ENCODE measurements at places on chromosomes 7 and 10.

DNA sequence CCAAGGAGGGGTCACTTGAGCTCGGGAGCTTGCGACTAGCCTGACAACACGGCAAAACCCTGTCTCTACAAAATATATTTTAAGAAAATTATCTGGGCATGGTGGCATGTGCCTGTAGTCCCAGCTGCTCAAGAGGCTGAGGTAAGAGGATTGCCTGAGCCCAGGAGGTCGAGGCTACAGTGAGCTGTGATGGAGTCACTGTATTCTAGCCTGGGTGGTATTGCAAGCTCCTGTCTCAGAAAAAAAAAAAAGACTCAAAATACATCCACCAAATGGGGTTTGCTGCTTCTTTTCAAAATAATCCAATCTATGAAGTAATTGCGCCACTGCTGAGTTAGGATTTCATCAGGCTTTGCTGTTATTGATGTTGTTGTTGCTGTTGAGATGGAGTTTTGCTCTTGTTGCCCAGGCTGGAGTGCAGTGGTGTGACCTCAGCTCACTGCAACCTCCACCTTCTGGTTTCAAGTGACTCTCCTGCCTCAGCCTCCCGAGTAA, 11.1 kb upstream of the VIM start:
- DNase-seq: no peak

DNA sequence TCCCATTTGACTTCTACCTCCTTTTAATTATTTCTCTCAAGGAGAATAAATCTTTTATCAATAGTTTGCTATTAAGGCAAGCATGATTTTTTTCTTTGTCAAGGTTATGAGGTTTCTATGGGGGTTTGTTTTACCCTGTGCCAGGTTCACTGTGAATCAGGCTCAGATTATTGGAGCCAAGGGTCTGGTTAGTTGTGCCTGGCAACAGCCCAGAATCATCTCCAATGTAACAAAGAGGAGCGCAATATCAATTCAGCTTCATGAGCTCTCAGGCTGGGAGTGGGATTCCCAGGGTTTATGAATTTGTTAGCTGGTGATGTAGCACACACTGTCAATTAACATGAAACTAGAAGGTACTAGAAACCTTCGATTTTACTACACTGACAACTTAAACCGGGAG, 73.2 kb downstream of the AASS start:
- DNase-seq: no peak

GRCh38 chr7:54811846-54812254, 52.8 kb upstream of the SEC61G start:
- no peak for DNase-seq

DNA sequence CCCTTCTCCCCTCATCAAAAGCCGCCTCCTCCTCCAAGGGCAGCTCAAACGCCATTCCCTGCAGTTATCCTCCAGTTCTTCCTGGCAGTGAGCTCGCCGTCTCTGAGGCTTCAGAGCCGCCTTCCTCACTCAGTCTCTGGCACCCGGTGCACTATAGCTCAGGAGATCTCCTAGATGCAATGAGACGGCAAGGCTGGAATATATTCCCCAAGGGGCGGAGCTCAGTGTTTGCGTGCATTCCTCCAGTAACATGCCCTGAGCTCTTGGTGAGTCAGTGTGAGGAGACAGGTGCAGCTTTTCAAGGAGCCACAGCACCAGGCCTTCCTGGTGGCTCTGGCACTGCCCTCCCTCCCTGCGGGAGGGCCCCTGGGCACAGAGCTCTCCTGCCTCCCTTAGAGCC, 512.6 kb upstream of the FOXK1 start:
- DNase-seq: no peak

- no peak for DNase-seq
Observed at GRCh38 chr7:158495216-158495615, 92.4 kb downstream of the PTPRN2 start.

- DNase-seq: no peak
Observed at GRCh38 chr7:30351286-30351685, 66.9 kb downstream of the ZNRF2 start.

DNA sequence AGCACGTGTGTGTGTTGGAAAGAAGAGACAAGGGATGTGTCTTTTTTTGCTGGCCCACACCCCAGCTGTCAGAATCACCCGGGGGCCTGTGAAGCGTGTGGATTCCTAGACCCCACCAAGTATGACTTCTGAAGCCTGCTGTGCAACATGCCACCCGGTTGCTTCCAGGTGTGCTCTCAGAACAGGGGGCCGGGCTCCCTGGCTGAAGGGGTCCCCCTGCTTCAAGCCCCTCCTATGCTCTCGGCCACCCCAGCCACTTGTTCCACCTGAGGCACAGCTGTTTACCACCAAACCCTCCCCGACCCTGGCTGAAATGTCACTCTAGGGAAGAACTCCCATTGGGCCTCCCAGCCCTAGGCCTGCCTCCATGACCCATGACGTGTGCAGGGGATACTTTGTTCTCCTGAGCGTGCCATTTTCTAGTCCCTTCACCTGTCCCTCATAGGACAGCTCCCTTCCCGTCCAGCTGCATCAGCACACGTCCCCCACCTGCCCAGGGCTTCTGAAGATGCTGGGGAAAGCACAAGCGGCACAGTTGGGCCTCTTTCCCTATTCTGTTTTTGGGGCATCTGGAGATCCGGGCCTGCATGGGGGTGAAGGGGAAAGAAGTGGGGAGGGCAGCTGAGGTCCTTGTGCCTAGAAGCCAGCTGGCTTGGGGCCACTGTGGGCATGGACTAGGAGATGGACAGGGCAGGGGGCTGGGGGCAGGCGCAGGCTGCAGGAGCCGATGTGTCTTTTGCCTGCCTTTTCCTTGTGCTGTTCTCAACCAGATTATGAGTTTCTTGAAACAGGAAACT, 33.3 kb downstream of the CRHR2 start:
- no peak for DNase-seq

DNA sequence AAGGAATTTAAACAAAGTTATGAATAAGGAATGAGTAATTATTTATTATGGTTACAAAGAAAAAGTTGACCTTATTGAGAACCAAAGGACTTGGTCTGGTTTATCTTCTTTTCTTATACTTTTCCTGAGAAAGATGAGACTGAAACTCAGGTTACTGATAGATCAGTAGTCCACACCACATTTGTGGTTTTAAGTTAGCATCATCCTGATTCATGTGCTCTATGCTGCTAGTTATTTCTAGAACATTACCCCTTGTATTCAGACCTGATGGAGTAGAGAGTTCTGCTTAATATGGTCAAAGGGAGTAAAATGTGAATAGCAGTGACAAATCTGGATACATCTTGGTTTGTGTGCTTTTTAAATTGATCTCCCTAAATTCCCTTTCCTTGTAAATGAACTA, 63.8 kb downstream of the FOXP2 start:
- no peak for DNase-seq

- no peak for DNase-seq
Observed at GRCh38 chr10:106410331-106410730, 754.2 kb downstream of the SORCS1 start.

DNA sequence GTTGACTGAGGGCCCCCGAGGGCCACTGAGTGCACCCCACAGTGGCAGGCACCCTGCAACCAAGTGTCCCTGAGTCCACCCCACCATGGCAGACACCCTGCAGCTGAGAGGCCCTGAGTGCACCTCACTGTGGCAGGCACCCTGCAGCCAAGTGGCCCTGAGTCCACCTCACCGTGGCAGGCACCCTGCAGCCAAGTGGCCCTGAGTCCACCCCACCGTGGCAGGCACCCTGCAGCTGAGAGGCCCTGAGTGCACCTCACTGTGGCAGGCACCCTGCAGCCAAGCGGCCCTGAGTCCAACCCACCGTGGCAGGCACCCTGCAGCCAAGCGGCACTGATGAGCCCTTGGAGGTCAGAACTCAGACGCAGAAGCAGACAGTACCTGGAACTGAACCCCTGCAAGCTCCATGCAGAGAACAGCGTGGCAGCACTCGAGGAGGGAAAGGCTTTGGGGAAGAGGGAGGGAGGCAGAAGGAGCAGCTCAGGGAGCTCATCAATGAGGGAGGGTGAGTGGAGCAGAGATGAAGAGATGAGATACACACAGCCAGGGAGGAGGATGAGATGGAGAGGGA, 156.5 kb downstream of the WDR37 start:
- no peak for DNase-seq

All from NCI-H1105 (cell line).